ENCODE measurements at places on chromosomes 6 and 20.

GRCh38 chr20:2888224-2888955, 15.1 kb downstream of the PTPRA start:
- no peak for DNase-seq

DNA sequence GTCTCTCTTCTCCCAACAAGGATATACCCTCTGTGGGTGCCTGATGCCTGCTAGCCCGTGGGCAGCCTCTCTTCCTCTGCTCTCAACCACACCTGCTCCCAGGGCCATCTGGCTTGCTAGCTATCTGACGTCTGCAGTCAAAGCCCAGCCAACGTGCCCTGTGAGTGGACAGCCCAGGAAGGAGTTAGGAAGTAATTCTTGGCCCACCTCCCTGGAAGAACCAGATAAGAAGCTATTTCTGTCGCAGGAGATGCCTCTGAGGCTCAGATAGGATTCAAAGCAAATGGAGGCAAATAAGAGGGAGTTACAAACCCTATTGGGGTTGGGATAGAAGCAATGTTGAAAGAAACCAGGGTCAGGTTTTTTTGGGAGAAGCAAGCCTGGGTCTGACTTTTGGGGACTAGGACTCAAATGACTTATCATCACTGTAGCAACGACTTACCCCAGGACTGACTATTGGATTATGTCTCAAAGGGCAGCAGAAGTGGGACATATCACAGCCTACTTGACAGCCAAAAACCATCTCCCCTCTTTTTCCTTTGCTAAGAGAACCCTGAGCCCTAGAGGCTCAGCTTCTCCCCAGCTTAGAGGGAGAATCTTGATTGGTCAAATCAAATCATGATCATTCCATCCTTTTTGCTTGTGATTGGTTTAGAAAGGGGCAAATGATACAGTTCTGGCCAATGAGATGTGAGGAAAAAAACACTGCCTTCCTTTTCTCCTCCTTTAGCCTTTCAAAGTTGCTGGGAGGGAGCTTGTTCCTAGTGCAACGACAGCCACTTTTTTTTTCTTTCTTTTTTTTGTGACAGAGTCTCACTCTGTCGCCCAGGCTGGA, 18.0 kb upstream of the CDK5RAP1 start:
- no peak for DNase-seq

- no peak for DNase-seq
These were observed 4.3 kb downstream of the ARFRP1 start for GRCh38 chr20:63703471-63703975.

- peak; percentile 30 for DNase-seq
These were observed 222.1 kb downstream of the LAMA2 start for GRCh38 chr6:129105035-129105434.

- DNase-seq = no peak
These were observed 25.3 kb upstream of the CSNK2A1 start for GRCh38 chr20:568673-569415.

GRCh38 chr20:37075932-37076685, 19.7 kb downstream of the RBL1 start:
- DNase-seq = no peak

GRCh38 chr6:155162682-155163081, 101.1 kb upstream of the CLDN20 start:
- no peak for DNase-seq

GRCh38 chr6:167240034-167240541, 51.0 kb upstream of the UNC93A start:
- DNase-seq = no peak

GRCh38 chr6:133893946-133894345, 5.0 kb downstream of the TCF21 start:
- no peak for DNase-seq

GRCh38 chr20:44309763-44310663, 989 bp downstream of the FITM2 start:
- peak; percentile 21 for DNase-seq

DNA sequence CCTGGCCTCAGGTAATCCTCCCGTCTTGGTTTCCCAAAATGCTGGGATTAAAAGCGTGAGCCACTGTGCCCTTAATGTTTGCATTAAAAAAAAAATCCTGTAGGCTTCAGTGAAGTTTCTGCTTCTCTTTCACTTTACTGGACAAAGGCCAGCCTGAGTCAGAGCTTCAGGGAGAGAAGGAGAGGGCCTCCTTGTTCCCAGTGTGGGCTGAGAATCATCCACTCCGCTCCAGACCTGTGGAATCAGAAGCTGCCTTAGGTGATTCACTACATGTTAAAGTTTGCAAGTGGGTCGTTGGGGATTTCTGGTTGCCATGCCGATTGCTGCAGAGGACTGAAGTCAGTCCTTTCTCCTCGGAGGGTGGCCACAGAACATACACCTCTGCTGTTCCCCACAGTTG, 113.3 kb upstream of the EEF1E1 start:
- no peak for DNase-seq

- no peak for DNase-seq
These were observed 12.2 kb upstream of the SHLD1 start for GRCh38 chr20:5737966-5738365.

GRCh38 chr6:145044641-145045246, 690.6 kb downstream of the EPM2A start:
- DNase-seq = no peak

GRCh38 chr20:23146857-23147637, 60.9 kb upstream of the CD93 start:
- DNase-seq = peak; percentile 1

- DNase-seq = peak; percentile 45
These were observed 264.3 kb upstream of the PLN start for GRCh38 chr6:118283766-118284165.

DNA sequence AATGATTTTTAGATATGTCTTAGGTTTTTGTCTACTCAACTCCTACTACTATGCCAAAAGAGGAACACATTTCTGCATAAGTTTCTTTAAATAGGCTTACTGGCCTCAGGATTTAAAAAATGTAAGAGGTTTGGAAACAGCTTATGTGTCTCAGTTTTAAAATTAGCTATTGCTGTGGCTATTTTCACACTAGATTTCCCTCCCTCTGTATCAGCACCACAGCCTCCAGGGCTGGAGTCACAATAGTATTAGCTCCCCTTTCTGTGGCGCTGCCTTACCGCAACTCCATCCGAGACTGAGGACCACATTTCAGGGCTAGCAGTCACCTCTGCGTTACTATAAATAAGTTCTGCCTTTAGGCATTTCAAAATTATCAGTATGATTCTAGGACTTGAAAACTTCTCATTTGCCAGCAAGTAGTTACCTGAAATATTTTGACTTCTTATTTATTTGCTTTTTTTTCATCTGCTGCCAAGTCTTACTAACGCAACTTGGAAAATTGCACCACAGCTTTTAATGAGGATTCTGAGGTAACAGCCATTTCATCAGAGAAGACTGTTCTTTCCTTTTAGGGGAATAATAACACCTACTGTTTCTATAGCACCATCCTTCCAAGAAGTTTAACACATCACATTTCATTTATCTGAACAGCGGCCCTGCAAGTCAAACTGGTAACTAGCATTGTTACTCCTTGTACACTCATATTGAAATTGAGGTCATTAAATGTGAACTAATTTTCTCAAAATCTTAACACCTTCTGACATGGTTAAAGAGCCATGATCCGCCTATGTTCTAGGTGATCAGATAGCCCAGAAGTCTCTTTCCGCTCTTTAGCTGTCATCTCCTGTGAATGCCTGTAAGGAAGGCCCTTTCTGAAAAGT, 105.9 kb downstream of the GJA10 start:
- no peak for DNase-seq

GRCh38 chr6:49541936-49542335, 8.5 kb upstream of the C6orf141 start:
- no peak for DNase-seq

DNA sequence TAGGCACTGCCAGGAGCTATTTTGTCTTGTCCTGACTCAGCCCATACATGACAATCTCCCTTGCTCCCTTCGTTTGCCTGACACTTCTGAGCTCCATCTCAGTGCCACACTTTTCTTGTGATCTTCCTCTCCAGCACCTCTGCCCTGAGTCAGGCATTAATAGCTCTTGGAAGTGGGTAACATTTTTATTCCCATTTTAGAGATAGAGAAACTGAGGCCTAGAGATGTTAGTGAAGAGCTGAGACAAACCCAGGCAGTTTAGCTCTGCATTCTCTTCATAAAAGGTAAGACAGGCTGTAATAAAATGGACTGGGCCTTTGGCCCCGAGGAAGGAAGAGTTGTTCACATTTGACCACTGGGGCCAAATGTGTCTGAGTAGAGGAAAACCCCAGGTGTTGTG, 167.4 kb downstream of the DHX35 start:
- no peak for DNase-seq

DNA sequence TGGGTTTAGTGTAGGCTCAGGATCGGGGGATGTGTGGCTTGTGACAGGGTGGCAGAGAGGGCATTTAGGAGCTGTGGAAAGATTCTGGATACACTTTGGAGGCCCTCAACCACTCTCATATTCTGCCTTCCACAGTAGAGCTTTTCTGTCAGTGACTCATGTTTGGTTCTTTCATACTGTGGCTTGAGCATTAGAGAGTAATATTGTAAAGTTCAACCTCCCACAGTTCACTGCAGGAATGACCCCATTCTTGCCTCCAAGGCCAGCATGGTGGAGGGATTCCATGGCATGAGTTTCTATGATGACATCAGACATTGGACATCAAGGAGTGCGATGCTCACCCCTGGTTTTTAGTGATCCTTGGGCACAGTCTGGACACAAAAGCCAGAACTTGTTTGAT, 50.9 kb downstream of the DTD1 start:
- DNase-seq = no peak

DNA sequence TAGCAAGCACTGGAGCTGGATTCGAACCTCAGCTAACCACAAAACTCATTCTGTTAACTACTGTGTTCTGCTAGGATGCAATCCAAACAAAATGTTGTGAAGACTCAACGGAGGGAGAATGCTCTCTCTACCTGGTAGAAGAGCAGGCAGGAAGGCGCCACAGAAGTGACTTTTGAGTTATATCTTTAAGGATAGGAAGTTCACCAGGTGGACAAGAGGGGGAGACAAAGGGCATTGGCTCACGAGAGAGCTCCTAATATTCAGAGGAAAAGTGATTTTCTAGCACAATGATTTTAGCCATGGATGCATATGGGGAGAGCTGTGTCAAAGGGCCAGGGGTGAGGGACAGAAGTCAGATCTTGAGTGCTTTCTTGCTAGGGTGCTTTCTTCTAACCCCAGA, 108.4 kb upstream of the MAFB start:
- no peak for DNase-seq

DNA sequence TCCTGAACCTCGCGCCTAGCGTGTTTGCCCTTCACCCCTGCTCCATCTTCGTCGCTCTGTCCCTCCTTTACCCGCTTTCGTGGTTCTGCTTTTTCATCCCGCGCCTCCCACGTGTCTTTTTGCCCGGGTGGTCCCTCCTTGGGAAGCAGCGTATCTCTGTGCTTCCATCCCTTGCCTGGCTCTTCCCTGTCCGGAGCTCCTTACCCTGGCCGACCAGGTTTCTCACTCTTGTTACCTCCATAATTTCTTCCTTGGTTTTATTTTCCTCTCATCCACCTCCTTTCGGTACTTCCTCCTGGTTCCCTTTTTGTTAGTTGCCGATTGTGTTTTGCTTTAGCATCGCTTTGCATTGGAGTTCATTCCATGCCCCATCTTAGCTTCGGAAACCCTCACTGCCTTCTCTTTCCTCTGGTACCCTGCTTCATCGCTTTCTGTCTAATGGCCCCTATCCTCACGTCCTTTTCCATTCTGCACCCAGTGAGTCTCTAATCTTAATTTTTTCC, 735 bp downstream of the FAM135A start:
- no peak for DNase-seq

GRCh38 chr6:90719321-90720195, 132.7 kb upstream of the MAP3K7 start:
- no peak for DNase-seq

DNA sequence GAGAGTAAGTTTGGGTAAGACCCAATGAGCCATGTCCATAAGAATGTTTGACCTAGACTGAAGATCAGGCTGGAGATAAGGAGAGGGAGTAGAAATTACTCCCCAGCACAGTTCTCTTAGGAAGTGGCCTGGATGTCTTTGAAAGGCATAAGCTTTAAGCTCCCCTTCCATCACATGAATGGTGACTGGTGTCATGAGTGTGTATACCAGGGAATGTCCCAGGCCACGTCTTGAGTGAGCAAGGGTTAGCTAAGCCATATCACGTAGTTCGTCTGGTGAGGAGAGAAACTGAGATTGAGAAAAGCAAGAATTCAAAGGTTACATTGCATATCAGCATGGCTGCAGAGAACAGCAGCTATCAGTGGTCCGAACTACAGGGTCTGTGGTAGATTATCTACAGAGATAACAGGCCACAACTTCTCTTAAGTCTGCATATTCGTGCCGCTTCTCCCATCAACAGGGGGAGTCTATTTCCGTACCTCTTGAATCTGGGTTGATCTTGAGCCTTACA, 60.1 kb upstream of the BMP2 start:
- DNase-seq = no peak

DNA sequence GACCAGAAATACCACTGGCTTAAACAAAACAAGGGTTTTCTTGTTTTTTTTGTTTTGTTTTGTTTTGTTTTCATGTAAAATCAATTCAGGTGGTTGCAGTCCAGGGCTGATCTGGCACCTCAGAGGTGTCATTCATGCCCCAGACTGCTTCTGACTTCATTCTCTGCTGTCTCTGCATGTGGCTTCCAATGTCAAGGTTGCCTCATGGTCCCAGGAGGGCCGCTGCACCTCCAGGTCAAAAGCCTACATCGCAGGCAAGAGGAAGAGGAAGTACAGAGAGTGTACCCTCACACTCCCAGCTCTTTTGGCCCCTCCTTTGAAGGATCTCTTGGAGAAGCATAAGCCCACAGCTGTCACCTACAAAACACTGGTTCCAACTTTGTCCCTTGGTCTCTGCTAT, 1.4 kb upstream of the BTN3A1 start:
- DNase-seq = no peak

GRCh38 chr20:32583581-32584070, 1.5 kb downstream of the NOL4L start:
- DNase-seq = no peak

DNA sequence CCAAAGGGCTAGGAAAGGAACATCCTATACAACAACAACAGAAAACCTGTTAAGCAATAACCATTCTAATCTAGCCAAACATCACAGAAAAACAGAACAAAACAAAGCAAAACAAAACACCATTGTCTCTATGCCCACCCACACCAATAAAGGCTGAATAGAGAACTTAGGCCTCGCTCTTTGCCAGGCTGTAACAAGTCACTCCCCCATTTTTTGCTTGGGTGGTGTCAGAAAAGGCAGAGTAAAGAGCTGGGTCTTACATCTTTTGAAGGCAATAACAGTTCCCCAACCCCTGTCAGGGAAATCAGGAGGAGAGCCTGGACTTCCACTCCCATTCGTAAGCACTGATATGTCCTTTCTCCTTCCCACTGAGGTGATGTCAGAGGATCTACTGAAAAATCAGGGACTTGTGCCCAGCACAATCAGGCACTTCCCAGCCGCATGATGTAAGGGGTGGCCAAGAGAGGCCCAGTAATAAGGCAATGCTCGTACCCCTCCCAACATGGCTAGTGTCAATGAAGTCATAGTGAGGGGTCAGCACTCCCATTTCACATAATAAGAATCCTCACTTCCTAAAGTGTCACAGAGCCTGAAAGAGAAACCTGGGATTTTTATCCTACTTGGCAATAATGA, 31.0 kb downstream of the THEMIS start:
- DNase-seq = no peak

- no peak for DNase-seq
These were observed 24.8 kb downstream of the MAFB start for GRCh38 chr20:40663991-40664880.

All from right hindlimb (tissue), 1 donor.